ENCODE measurements at places on chromosomes 16 and 17.

GRCh38 chr16:53905028-53905427 lies 201.1 kb downstream of the FTO start:
- no peak for DNase-seq

GRCh38 chr17:82113941-82114340 lies 15.9 kb upstream of the FASN start:
- DNase-seq = no peak

GRCh38 chr17:5919089-5919488 lies 151.1 kb upstream of the WSCD1 start:
- no peak for DNase-seq

DNA sequence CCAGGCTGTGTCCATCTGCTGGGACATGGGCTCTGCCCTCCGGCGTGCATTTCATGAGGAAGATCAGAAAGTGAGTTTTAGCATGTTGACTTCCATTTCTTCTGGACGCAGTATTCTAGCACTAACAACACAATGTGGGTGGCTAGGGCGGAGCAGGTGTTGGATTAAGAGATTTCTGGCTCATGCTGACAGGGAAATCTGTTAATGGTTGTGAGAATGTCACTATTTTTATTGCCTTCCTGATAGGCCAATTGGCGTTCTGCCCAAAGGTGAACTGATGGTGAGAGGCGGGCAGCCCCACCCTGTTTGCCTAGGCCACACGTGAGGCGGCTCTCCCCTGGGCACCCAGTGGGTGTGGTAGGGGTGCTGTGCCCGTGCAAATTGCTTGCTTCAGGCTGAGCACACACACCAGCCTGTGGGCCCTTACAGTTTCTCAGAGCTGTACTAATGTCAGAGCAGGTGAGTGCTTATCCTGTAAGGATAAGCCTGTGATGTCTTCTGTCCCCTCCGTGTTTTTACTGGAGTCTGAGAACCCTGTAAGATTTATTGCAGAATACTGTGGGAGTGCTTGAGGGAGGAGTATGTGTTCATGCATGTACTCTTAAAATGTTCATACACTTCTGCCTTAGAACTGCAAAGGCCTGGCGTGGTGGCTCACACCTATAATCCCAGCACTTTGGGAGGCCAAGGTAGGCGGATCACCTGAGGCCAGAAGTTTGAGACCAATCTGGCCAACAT lies 30.9 kb downstream of the PGS1 start:
- no peak for DNase-seq

Data from astrocyte of the spinal cord (primary cell).